NCI-H2081 treated with DMSO at 0.1 percent for 48 hours (cell line): ENCODE measurements at places on chromosomes 2 and 18.

DNA sequence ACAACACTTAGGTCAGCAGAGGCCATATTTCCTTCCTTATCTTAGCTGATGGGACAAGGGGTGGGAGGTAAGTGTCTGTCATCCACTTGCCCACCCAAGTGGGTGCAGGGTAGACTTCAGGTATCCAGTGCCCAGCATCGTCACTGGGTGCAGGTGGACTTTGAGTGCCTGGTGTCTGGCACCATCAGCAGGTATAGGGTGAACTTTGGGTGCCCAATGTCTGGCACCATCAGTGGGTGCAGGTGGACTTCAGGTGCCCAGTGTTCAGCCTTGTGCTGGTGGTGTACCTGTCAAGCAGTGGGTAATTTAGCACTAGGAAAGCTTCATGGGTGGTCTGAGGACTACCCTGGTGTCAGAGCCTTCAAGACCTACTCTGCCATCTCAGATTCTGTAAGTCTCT, 175.6 kb downstream of the SEPTIN10 start:
- no peak for DNase-seq

DNA sequence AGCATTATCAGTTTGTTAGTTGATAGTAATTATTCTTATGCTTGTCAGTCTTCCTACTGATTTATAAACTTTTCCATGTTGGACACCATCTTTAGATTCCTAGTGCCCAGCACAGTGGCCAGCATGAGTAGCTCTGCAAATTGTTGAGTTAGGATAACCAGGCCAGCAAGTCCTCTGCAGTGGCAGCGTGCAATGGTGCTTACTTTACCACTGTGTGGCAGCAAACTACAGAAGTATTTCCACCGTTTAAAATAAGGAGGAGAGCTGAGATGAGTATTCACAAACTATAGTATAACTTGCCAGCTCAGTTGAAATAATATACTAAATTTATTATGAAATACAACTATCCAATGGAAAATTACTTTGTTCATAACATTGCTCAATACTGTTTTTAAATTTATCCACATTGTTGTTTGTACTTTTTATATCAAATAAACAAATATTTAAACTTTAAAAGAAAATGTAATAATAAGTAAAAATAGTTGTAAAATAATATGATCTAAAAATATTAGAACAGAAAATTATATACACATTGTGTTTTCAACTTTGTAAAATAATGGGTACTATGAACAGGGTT, 9.3 kb upstream of the THADA start:
- no peak for DNase-seq

- no peak for DNase-seq
These were observed 17.2 kb upstream of the TMEM200C start for GRCh38 chr18:5912566-5912965.

- no peak for DNase-seq
These were observed 101.4 kb downstream of the WDPCP start for GRCh38 chr2:63486861-63487290.

- DNase-seq: no peak
These were observed 111.7 kb downstream of the RTP5 start for GRCh38 chr2:241981076-241981700.

DNA sequence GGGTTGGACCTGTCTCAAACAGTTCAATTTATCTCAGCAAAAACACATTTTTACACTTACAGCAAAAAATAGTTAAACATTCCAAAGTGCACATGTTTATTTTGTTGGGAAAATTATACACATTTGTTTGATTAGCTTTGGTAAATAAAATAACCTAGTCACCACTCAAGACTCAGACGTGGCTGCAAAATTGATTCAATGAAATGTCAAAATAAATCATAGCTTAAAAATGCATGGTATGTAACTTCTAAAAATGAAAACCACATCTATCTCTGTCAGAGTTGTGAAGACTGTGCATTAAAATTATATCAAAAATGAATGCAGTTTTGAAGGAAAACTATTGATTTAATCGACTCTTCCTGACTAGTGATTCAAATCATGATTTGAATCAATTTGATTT, 56.7 kb downstream of the GALNT14 start:
- no peak for DNase-seq

GRCh38 chr2:128625963-128626759, 307.5 kb upstream of the HS6ST1 start:
- DNase-seq: no peak

DNA sequence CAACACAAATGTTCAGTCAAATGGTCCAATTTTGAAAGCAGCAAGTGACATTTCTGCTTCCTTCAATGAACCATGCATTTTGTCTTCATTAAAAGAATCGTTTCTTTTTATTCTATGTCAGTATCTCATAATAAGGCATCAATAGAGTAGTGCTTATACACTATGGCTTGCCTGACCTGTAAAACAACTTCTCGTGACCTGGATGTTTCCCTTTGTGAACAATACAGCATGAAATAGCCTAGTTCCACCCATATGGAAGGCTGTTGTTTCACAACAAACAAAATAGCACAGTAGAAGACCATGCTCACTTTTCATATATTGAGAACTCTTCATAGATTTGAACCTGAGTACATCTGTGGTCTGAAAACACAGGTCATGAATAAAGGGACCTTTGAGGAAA, 104.3 kb upstream of the PIK3C3 start:
- DNase-seq: no peak

DNA sequence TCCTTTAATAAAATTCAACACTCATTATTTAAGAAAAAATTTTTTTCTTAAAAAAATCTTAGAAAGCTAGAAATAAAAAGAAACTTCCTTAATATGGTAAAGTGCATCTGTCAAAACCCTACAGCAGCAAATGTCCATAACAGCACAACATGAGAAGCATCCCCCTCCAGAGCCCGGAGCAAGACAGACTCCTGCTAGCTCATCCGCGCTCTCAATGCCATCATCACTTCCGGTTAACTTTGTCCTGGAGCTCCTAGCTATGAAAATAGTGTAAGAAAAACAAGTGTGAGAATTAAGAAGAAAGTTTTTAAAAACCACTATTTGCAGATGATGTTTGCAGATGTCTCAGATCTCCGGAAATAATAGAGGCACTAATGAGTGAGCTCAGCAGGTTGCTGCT, 103.1 kb downstream of the TEX51 start:
- DNase-seq: no peak

GRCh38 chr2:172861656-172862476, 126.2 kb downstream of the RAPGEF4 start:
- DNase-seq: no peak

DNA sequence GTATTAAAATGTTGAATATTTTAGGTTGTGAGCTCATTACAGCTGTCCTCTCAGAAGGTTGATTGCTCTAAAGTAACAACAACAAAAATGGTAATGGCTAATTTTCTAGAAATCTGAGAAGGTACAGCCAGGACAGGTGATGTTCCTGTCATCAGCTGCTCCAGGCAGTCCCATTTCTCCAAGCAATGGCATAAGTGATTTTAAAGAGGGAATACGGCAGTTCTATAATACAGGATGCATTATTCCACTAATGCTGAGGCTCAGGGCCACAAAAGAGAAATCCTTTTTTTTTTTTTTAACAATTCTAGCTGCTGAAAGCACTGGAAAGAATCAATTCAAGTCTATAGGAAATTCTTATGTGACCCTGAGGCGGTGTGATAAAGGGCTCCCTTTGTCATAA, 199.9 kb downstream of the PMAIP1 start:
- DNase-seq: no peak

DNA sequence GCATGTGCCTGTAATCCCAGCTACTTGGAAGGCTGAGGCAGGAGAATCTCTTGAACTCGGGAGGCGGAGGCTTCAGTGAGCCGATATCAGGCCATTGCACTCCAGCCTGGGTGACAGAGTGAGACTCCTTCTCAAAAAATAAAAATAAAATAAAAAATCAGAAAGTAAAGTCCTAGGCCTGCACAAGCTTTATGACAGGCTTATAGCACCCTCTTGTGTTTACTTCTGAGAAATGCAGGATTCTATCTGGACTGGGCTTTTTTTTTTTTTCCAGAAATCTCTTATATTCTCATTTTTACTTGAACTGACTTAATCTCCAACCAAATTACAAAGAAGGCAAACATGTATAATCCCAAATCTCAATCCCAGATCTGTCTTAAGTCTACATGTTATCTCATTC, 26.1 kb upstream of the REG3G start:
- DNase-seq: no peak

DNA sequence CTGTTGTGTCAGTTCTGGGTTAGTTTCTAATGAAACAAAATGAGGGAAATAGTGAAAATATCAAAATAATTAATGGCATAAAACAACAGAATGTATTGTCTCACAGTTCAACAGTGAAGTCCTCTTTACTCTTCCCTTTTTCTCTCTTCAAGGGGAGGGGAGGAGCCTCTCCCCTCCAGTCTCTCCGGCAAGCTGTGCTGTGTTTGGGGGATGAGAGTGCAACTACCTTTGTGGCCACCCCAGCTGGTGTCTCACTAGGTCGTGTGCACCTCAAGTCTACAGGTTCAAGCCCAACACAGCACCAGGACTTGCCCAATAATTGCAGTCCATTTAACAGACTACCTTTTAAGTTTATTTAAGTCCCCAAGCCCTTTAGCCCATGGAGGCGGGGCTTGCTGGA, 271.7 kb upstream of the DOK6 start:
- no peak for DNase-seq

DNA sequence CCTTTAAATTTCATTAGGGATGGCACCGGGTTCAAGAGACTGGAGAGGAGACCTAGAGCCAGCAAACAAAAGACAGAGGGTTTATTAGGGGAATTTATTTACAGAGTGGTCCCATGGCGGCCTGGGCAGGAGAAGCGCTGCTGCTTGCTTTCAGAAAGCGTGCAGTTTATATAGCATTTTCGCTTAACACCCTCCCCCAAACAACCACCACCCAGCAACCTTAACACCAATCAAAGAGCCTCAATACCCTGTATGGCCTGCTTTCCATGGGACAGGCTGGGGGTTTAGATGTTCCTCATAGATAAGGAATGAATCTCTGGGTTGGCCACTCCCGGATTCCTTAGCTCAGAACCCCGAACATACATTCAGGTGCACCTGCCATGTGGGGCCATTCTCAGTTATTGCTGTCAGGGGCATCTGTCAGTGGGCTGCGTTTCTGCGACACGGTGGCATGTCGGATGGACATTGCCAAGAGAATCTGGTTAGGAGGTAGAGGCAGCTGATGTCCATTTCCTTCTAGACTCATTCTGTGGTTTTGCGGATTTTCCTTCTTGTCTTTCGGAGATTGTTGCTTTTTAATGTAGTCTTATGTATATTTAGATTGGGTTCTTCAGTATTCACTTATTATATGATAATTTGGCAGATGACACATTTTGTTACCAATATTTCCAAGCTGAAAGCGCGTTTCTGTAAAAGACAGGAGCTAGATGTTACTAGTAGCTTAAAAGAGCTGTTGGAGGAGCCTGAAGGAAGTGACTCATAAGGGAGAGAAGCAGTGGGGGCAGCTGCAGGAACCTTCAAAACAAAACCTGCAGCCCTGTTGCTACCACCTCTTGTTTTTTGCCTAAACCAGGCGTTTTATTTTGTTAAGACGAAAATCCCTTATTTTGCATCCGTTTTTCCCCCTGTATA, 7.2 kb downstream of the AGAP1 start:
- DNase-seq: no peak

GRCh38 chr18:60228609-60229595, 143.7 kb downstream of the MC4R start:
- DNase-seq: no peak

DNA sequence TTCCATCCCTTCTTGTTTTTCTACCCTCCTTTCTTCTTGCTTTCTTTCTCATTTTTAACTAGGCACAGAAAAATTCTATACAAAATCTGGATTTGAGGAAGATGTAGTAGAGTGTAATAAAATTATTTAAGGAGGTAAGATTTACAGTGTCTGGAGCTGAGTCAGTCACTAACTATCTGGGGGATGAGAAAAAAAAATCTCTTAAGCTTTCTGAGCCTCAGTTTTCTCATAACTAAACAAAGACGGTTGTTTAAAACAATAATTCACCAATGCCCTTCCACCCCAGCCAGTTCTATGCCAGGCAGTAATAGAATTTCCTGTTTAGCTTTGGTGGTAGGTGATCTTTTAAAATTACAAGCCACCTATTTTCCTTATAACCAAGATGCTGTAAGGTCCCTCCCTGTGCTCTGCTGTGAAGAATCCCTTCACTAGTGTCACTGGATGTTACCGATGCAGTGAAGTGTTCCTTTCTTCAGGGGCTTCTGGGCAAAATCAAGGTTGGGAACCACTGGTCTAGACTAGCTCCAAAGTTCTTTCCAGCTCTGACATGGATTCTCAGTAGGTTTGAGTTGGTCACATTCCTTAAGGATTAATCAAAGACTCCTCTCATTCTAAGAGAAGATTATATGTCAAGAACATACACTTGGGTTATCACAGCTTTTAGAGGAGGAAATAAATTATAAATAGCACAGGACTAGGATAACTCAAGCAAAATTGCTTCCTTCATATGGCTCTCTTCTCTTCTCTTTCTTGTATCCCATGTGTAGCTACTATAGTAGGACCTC, 289.0 kb downstream of the CDH2 start:
- no peak for DNase-seq

GRCh38 chr2:96259497-96259921, 6.3 kb downstream of the TMEM127 start:
- no peak for DNase-seq

- no peak for DNase-seq
These were observed 663.4 kb downstream of the ARHGAP15 start for GRCh38 chr2:143792602-143793001.
